ENCODE measurements at places on chromosomes 1 and 21.
A peak's percentile ranks its signal among the peaks of the same experiment; 100 is the strongest.

GRCh38 chr1:16224472-16224871 is 12.0 kb upstream of the ARHGEF19 start:
- no peak for DNase-seq

DNA sequence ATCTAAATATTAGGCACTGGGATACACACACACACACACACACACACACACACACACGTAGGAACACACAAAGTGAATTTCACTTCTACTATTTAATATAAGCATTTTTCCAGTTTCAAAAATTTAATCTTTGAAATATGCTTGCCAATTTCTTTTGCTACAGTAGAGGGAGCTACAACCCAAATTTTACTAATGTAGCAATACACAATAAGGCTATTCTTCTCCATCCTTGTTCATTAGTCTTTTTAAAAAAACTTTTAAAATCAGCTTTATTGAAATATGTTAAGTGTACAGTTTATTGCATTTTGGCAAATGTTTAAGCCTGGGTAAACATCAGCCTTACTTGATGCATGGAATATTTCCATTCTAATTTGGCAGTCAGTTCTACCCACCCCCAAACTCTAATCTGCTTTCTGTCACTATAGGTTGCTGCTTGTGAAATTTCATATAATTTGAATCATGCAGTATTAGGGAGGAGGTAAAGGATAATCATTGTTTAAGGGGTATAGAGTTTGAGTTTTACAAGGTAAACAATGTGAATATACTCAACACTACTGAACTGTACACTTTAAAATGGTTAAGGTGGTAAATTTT is 93.0 kb upstream of the TENT5C start:
- no peak for DNase-seq

GRCh38 chr1:20158358-20159070 is 19.4 kb downstream of the PLA2G2F start:
- peak; percentile 48 for DNase-seq

GRCh38 chr1:95049935-95050334 is 22.8 kb downstream of the ALG14 start:
- no peak for DNase-seq

DNA sequence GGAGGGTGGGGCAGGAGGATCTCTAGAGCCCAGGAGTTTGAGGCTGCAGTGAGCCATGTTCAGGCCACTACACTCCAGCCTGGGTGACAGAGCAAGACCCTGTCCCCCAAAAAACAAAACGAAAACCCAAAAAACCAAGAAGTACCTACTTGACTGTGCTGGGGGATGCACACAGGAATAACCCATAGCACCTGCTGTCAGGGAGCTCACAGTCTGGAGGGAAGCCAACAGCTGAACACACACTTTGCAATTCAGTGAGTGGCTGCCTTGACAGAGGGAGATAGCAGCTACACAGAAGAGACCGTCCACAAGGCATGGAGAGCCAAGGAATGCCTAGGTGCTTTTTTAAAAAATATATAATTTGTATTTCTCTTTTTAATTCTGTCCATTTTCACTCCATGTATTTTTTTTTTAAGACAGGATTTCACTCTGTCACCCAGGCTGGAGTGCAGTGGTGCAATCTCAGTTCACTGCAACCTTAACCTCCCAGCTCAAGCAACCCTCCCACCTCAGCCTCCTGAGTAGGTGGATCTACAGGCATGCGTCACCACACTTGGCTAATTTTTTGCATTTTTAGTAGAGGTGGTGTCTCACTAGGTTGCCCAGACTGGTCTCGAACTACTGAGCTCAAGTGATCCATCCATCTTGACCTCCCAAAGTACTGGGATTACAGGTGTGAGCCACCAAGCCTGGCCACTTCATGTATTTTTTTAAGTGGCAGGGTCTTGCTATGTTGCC is 68.7 kb downstream of the NID1 start:
- DNase-seq = no peak

GRCh38 chr21:34705011-34705410 is 36.2 kb downstream of the CLIC6 start:
- DNase-seq = no peak

Data from activated naive CD4-positive, alpha-beta T cell treated with anti-CD3 and anti-CD28 coated beads, Interleukin-2, amount 50 U/mL, for 16 hours (primary cell).